ENCODE measurements at places on chromosomes 16 and 17.

DNA sequence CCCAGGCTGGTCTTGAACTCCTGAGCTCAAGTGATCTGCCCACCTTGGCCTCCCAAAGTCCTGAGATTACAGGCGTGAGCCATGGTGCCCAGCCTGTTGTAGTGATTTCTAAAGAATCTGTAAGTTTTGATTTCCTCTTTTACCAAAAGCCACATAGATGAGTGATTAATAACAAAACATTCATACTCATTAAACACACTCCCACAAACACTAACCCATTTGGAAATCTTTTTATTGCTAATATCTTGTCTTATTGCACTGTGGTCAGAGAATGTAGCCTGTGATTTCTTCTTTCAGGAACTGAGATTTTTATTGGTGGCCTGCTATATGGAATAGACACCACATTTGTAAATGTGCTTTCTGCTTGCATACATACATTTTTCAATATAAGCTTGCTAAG lies 31.6 kb downstream of the MYH10 start:
- no peak for DNase-seq

DNA sequence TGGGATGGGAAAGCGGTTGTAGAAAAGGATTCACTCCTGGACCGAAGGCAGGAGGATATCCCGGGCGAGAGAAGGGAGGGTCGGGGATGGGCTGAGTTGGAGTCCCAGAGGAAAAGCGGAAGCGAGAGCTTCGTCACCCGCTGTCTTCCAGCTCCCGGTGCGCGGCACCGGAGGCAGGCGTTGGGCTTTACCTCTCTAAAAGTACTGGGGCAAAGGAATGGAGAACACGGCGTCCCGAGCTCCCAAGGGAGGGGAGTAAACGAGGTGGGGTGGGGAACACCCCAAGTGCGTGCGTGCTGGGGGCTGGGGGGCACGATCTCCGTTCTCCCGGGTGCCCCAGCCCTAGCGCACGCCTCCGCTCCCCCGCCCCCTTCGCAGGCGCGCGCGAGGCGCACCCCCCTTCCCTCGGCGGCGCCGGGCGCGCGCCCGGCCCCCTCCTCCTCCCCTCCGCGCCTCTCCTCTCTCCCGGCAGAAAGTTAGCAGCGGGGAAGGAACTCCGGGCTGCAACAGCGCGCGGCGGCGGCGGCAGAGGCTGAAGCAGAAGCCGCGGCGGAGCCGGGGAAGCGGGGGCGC lies at the start of gene HS3ST4:
HS3ST4 (plus strand) TSS at position 441 of the 573 bp plus-strand sequence.
- DNase-seq: no peak

- no peak for DNase-seq
These were observed 252.3 kb upstream of the CA10 start for GRCh38 chr17:52410781-52411180.

GRCh38 chr17:79838522-79839274 lies 542 bp downstream of the CBX4 start:
- DNase-seq: peak; percentile 41

DNA sequence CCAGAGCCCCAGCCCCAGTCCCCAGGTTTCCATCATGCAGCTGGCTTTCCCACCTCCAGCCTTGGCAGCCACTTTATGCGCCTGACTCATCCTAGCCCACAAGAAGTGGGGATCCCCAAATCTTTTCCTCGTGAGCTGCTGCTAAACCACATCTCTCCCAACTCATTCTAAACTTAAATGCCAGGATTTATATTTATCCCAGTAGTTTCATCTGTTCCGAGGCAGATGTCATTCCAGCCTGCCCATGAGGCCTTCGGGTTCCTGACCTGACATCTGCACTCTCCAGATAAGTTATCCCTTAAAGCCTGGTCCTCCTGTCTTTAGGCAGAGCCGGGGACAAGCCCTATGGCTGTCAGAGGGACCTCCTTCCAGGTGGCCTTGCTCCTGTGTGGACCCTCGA lies 16.6 kb downstream of the PLXDC1 start:
- DNase-seq: no peak

DNA sequence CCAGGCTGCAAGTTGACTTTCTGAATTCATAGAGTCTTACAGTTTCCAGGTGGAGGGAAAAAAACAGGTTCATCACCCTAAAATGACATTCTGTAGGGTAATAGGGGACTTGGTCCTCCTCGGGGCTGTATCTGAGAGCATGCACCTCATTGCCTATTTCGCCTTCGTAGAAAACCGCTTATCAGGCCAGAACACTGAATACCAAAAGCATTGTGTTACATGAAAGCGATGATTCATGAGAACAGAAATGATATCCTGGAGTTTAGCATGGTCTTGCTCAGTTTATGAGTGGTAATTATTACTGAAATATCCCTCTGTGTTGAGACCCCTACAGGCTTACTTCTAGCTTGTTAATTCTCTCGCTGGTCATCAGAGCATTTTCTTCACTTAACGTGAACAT lies 61.4 kb upstream of the ARHGAP44 start:
- no peak for DNase-seq

- no peak for DNase-seq
These were observed 13.0 kb downstream of the CPNE7 start for GRCh38 chr16:89588413-89589109.

DNA sequence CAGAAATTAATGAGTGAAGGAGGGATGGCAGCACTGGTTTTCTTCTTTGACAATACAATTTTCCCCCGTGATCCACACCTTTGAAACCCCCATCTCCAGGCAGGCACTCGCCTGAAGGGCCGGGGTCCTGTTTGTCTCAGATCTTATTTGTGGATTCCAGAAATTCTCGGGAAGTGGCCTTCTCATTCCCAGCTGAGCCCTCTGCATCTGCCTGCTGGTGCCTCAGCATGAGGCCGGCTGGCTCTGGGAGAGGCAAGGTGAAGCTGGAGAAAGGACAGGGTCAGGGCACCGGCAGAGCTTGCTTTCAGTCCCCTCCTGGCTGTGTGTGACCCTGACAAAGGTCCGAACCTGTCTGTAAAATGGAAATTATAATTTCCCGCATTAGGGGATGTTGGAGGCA lies 35.8 kb upstream of the C1QL1 start:
- no peak for DNase-seq

GRCh38 chr17:29190039-29190438 lies 9.8 kb upstream of the MYO18A start:
- DNase-seq: no peak

DNA sequence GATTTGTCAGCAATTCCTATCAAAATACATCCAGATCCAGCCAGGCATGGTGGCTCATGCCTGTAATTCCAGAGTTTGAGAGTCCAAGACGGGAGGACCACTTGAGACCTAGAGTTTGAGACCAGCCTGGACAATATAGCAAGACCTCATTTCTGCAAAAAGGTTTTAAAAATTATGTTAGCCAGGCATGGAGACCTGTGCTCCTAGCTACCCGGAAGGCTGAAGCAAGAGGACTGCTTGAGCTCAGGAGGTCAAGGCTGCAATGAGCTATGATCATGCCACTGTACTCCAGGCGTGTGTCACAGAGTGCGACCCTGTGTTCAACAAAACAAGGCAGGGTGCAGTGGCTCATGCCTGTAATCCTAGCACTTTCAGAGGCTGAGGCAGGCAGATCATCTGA lies 215.2 kb downstream of the CPPED1 start:
- DNase-seq: no peak

DNA sequence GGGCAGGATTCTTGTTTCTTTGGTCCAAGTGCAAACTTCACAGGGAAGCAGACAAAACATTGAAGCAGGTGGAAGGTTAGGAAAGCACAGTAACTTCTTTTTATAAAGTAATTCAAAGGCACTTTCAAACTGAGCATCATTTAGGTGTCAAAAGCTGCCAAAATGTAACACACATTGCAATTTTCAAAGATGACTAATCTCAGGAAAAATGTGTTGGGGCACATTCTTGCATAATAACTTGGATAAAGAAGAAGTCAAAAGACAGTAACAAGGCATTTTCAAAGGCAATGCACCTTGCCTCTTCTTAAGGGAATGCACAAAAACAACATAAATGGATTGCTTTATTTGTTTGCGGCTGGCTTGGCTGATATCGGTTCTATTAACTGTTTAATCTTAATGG lies 3.6 kb downstream of the KCNJ2 start:
- DNase-seq: no peak

GRCh38 chr17:38443356-38444031 lies 15.2 kb downstream of the ARHGAP23 start:
- DNase-seq: no peak

GRCh38 chr17:15915961-15916360 lies 29.0 kb upstream of the ADORA2B start:
- DNase-seq: no peak

GRCh38 chr17:60161598-60162330 lies 12.0 kb downstream of the CA4 start:
- no peak for DNase-seq

DNA sequence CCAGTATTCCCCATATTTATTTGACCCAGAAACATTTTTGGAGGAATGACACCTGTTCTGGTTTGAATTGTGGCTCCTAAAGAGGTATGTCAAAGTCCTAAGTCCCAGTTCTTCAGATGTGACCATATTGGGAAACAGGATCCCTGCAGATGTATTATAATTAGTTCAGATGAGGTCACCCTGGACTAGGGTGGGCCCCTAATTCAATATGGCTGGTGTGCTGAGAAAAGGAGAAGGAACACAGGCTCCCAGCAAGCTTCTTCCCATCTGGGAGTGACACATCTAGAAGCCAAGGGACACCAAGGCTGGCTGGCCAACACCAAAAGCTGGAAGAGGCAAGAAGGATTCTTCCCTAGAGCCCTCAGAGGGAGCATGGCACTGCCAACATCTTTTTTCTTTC lies 3.8 kb upstream of the GCSH start:
- DNase-seq: no peak

DNA sequence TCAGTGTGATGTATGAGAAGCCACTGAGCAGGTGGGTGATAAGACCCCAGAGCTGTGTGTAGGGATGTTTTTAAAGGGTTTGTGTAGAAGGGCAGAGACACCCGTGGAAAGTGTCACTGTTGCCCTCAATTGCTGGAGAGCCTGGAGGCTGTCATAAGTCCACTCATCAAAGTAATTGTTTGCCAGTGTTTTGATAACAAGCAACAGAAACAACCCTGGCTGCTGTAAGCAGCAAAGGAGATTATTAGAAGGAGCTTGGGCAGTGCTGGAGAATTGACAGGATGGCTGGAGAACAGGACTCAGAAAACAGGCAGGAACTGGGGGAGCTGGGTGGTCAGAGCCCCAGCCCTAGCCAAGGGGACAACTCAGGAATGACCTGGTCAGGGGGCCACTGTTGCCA lies 119.6 kb downstream of the CCDC182 start:
- no peak for DNase-seq

GRCh38 chr16:27851586-27851985 lies 211.9 kb downstream of the GSG1L start:
- no peak for DNase-seq

DNA sequence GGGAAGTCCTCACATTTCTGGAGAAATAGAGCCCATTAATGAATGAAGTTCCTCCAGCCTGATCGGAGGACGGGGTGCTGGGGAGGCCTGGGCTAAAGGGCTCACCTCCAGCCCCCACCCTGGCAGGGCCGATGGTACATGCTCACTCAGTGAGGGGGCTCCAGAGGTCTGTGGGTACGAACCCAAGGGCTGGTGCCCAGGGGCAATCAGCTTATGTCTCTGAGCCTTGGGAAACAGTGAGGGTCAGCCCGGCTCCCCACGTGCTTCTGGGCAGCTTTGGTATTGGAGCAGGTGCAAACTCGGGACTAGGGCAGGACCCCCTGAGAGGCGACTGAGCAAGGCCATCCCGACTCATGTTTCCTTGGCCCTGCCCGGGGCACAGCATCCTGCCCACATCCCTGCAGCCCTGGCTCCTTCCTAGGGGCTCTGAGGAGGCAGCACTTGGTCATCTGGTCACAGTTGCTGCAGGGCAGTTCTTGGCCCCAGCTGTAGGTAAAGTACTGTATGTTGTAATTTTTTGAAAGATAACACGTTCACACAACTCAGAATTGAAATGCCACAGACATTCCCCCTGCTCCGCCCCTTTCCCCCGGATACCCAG lies 969 bp upstream of the CETP start:
- no peak for DNase-seq

DNA sequence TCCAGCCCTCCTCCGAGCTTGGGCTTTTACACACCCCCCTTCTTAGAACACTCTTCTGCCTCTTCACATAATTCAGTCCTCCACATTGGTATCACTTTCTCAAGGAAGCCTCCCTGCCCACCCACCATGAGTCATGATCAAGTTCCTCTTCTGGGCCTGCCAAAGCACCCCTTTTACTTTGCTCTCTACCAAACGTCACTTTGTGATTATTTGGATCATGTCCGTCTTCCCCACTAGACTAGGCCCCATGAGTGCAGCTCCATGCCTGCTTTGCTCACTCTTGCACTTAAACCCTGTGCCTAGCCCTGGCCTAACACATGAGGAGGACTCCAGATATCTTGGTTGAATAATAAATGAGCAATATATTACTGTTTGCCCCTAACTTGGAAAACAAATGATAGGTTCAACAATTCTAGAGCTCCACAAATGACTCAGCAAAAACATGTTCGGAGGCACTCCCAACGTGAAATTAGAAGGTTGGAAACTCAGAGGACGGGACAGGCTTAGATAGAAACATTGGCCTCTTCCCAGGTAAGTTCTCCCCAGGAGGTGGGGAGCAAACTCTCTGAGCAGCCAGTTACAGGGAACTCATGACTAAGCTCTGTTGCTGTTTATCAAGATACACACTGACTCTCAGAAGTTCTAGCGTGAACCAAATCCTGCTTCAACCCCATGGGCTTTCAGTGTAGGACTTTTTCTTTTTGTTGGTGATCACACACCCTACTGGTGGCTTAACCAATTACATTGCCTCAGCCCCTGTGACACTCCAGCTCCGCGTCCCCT lies 28.3 kb downstream of the G6PC1 start:
- DNase-seq: peak; percentile 7

GRCh38 chr16:30927789-30928378 lies 4.5 kb downstream of the FBXL19 start:
- no peak for DNase-seq

DNA sequence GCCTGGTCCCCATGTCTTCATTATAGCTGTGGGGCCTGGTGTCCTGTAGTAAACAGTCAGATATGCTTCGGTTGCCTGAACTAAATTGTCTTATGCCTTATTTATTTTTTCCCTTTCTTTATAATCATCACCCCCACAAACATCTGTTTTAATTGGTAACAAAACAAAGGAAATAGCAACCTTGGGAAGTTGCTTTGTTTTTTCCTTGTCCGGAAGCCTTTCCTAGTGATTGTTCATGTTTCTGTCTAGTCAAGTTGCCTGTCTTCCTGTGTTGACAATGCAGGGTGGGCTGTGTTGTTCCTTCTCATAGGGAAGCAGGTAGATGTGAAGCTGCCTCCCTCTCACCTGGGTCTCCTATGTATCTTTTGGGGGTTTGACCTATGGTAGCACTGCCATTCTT lies 16.7 kb downstream of the PGS1 start:
- DNase-seq: no peak

DNA sequence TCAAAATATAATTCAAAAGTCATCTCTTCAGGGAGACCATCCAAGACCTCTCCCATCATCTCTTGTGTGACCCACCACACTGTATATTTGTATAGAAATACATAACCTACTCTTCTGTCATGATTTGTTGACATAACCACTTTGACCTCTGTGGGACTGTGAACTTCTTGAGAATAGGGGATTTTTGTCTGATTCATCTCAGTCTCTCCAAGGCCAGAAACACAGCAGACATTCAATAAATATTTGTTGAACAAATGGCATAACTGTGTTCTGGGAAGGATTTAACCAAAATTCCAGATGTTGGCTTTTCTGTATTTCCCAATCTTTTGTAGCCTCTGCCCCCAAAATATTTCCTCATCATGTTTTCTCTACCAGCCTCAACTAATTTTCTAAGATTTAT lies 169.7 kb downstream of the CDH11 start:
- no peak for DNase-seq

Data from stimulated activated CD4-positive, alpha-beta T cell treated with anti-CD3 and anti-CD28 coated beads, TNF-alpha, amount 100 ng/mL, for 48 hours (primary cell).